Suprapubic skin (tissue), 4 donors: ENCODE measurements at places on chromosomes 7 and 10.
A peak's percentile ranks its signal among the peaks of the same experiment; 100 is the strongest.

- DNase-seq, result no peak
Measured at GRCh38 chr7:102155821-102156441, 130.7 kb upstream of the SH2B2 start.

DNA sequence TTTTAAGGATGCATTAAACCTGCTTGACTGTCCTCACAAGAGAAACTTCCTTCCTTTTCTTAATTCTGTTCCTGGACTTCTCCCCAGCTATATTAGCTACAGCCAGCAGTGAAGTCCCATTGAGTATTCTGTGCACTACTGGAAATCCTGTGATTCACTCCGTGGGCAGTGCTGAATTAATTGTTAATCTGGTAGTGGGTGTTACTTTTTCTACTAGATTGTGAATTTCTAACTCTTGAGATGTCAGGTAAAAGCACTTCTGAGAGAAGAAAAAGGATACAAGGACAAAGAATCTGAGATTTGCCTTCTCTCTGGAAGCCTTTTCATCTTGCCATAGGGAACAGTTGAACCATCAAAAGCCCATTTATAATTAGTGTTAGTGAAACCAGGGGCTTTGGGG, 33.9 kb downstream of the CYCS start:
- no peak for DNase-seq

DNA sequence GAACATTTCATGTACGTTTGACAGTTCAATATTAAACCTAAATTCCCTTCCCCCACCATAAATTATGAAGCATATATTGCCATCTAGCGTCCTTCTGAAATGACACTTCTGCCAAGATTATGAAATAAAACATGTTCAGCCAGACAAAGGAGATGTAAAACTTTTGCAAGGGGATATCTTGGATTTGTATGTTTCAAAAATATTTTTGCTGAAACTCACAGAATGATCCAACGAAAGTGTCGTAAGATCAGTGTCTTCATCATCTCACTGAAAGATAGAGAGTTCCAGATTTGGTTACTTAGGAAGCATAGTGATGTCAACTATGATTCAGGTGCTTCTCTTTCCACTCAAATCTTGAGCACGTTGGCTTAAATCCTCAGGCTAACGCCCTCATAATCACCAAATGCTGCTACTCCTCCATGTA, 904.3 kb downstream of the XPNPEP1 start:
- no peak for DNase-seq

DNA sequence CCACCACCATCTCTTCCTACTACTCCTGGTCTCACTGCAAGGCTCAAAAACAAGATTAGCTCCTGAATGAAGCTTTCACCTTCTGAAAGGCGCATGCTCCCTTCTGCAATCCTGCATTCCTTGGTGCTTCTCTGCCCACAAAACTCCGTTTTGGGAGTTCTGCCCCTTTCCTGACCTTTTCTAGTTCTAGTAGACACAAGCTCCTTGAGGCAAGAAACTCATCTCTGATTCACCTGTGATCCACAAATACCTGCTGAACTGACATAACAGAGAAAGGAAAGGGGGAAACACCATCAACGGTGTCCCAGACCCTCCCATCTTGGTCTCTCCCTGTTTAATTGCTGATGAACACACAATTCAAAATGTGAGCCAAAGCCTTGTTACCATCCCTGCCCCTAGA, 64.0 kb upstream of the EGR2 start:
- no peak for DNase-seq

GRCh38 chr7:99624484-99624883, 7.7 kb downstream of the ZSCAN25 start:
- DNase-seq, result no peak

- no peak for DNase-seq
Measured at GRCh38 chr7:76281706-76282343, 20.6 kb upstream of the HSPB1 start.

DNA sequence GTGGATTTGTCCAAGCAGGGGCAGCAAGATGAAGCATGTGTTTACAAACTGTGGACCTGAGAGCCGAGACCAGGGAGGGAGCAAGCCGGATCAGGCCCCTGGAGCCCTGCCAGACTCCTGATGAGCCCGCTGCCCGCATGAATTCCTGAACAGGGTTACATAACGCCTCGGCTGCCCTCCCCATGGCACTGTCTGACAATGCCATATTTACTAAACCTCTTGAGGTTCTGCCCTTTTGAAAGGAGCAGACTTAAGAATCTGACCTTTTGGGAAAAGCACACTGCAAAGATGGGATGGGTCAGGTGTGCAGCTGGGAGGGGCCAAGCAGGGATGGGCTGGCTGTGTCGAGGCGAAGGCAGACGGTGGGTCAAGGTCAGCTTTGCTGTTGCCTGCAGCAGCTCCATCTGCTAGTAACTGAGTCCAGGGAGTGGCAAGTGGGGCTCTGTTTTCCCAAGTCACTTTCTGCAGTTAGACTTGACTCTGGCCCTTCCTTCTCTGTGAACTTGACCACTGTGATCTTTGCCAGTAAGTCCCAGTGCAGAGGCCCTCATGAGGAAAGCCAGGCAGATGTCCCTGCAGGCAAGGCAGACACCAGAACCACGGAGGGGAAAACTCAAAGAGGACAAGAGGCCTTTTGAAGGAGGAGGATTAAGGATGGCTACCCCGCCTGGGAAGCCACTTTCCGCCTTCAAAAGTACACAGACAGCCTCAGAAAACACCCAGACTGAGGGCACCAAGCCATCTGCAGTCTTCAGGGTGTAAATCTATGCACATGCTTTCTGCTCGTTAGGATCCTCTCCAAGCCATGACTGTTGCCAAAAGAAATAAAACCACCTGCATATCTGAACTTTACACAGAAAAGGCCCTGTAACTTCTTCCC, 175.8 kb downstream of the TNS3 start:
- no peak for DNase-seq

DNA sequence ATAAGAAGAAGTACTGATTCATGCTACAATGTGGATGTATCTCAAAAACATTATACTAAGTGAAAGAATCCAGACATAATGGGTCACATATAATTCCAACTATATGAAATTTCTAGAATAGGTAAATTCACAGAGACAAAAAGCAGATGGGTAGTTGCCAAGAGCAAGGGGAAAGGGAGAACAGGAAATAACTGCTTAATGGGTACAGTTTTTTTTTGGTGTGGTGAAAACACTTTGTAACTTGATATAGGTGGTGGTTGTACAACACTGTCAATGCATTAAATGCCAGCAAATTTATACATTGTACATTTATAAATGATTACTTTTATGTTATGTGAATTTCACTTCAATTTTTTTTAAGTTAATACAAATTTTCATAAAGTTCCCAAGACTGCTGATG, 19.4 kb upstream of the LRRN3 start:
- DNase-seq, result no peak

DNA sequence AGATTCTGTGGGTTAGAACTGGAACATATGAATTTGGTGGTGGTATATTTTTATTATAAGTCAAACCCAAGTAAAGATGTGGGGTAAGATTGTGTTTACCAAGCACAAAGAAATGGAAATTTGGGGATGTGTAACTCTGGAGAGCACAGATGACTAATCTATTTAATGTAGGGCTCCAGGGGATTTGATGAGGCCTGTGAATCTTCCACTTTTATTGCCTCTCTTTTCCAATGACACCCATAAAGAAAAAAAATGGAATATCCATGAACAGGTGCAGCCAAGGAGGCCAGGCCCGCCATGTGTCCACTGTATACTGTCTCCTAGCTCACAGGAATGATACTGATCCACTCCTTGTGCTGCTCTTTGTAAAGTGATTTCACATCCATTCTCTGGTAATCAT, 2.8 kb downstream of the SRGN start:
- DNase-seq, result no peak

DNA sequence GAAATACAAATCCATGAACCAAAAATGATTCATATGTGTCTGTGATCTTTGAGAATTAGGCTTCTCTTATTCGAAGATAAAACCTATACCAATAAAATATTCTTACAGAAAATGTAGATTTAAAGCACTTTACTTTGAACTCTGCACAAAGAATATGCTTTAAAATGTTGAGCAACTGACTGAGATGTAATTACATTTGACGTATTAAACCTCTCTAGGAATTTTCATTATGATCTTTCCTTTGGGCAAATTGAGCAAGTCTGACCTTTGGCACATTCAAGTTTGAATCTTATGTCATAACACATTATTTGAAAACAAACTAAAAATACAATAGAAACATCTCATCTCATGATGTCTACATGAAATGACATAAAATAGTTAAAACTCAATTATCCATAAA, 69.2 kb upstream of the AHR start:
- no peak for DNase-seq

- no peak for DNase-seq
Measured at GRCh38 chr10:122492999-122493481, 31.7 kb downstream of the HTRA1 start.

DNA sequence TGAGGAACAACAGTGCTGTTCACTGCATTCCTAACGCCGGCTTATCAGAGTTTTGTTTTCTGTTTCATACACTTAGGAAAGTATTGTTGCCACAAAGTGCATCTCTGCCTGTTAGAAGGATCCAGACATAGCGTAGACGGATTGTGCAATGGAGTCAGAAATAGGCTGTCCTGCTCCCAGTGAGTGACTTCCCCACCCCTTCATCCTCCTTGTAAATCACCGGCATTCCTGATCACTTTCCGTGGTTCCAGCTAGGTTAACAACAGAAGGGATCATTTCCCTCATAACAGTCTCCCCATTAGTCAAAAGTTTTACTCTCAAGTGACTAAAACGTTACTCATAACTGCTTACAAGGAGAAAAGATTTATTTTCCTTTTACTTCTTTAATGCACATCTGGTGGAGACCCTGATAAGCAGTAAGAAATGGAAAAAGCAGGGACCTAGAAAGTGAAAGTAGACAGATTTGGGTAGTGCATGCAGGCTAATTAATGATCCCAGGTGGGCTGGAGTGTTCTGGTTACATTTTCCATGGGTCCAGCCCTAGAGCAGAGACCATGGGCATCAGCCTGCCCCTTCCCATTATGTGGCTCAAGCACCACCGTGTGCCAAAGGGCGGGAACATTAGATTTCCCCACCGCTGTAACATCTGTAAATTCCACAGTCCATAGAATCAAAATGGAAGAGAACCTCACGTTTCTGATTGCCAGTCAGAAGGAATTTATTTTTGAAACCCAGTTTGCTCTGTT, 395.1 kb upstream of the GALNT17 start:
- no peak for DNase-seq

GRCh38 chr10:74752371-74753040, 73.9 kb upstream of the KAT6B start:
- no peak for DNase-seq

DNA sequence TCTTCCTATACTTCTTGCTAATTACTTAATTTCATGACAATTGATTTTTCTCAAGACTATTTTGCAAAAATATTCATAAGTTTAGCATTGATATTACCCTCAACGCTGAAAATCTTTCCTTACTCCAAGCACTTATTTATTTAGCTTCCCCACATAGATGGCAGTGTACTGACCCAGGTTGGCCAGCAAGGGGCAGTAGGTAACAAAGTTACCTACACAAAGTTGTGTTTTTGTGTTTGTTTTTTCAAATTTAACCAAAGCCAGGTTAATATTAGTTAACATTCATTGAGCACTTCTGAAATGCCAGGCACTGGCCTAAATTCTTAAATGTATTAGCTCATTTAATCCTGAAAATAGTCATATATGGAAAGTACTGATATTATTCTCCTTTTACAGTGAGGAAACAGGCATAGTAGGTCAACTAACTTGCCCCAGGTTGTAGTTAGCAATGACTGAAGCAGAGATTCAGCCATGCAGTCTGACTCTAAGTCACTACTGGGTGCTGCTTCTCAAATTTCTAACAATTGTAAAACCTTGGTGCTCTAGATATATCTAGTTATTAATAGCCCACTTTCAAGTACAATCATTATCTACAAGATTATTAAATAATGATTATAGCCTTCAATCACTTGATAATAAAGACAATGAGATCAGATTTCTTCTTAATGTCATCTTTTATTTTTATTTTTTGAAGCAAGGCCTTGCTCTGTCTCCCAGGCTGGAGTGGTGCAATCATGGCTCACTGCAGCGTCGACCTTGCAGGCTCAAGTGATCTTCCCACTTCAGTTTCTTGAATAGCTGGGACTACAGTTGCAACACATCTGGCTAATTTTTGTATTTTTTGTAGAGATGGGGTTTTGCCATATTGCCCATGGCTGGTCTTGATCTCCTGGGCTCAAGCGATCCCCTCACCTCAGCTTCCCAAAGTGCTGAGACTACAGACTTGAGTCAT, 5.8 kb upstream of the GGCT start:
- DNase-seq, result no peak

DNA sequence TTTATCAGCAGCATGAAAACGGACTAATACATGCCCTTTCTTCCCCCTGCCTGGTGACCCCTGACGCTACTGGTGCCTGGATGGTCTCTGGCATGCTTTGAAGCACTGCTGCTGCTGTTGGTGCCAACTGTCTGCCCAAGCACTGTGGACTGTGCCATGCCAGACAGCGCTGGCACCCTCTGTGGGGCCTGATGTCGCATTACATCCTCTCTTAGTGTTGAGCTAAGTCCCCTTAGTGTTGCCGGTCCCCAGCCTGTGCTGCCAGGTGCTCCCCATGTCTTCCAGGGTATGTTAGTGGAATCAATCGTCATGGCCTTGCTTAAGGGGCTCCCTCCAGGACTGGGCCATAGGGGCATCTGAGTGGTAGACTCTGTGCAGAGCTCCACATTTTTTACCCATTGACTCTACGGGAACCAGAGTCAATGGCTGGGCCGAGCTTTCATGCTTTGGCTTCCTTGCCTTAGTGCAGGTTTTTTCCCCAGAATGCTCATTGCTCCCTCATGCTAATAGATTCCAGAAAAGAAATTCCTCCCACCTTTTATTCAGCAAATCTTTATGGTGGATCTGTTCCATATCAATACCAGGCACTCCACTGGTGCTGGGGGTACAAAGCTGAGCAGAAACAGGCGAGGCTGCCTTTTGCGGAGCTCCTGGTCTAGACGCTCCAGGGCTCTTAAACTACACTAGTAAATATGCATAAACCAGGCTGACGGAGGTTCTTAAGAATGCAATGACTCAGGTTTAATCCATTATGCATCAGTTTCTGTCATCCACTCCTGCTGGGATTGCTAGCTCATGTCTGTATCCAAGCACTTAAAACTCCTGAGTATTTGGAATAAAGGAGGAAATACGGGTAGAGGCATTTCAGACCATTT, 21.8 kb upstream of the MRC1 start:
- no peak for DNase-seq

GRCh38 chr7:155835446-155836215, 23.4 kb upstream of the SHH start:
- DNase-seq, result peak; percentile 62

DNA sequence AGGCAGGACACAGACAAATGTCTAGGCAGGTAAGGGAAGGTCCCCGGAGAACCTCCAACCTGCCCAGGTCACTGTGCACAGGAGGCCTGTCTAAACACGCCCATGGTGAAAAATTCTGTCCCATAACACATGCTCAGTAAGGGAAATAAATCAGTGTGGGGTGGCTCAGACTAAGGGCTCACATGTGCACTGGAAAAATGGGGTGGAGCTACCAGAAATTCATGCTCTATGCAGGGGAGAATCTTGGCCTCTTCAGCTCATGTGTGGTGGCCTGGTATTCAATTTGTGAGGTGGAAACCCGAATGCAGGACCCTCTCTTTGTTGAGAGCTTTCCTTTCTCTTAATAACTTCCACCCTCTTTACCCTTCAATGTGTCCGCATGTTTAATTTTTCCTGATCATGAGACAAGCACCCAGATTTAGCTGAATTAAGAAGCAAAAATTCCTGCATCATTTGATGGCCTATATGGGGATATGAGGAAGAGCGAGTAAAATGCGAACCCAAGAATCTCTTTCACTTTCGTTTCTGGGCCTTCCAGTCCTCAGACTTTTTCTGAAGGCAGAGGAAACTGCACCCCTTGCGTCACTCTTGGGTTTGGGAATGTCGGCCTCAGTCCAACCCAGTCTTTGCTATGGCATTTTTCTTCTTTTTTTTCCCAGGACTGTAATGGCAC, 163.2 kb downstream of the DGKB start:
- no peak for DNase-seq
